ENCODE measurements at places on chromosomes 12 and 14.

GRCh38 chr12:16012117-16012516 is 101.0 kb downstream of the DERA start:
- no peak for DNase-seq

GRCh38 chr12:71045781-71046180 is 112.0 kb downstream of the TSPAN8 start:
- DNase-seq: peak; percentile 9

DNA sequence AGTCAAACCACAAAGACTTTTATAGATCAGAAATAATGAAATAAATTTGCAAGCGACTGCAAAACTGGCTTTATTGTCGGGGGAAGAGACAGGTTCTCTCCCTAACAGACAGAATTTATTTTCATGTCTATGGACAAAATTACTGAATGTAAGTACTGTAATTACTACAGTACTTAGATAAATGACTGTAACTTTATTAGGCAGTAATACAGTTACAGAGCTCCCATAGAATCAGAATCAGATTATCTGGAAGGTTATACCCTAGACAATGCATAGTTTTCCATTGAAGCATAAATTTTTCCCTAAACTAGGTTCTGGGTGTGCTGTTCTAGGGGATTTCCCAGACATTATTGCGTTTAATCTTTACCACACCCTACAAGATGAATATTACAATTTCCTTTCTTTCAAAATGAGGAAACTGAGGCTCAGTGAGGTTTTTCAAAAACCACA is 114.2 kb downstream of the C12orf75 start:
- DNase-seq: no peak

DNA sequence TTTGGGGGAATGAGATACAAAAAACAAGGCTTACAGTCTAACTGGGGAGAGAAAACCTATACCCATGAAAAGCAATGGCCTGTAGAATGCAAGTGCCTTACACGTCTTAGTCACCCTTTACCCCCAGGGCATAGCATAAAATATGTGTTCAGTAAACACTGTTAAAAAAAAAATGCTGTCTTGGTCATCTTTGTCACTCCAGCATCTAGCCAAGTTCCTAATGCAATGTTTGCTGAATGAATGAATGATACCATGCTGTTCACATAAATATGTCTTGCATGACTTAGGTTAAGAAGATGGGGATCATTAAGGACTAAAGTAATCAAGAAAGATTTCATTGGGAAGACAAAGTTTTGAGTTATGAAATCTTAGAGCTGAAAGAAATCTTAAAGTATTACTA is 38.5 kb downstream of the PPP2R5E start:
- no peak for DNase-seq

- DNase-seq: no peak
These were observed 9.8 kb downstream of the RIMBP2 start for GRCh38 chr12:130706311-130706710.

DNA sequence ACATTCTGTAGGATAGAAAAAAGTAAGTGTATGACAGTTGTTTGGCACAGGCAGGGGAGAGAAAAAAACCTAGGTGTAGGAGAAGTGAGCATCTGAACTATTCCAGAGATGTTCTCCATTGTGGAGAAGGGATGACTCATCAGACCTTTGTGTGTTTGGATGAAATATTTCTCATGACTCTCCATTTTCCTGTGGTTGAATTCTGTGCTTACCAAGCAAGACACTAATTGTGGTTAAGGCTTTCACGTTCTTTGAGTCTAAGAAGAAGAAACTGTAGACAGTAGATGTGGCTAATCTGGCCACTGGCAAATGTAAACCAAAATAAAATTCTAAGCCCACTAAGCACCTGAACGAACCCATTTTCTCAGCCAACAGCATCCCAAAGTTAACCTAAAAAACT is 107.9 kb upstream of the GZMB start:
- DNase-seq: no peak

GRCh38 chr12:112711026-112711425 is 80.5 kb upstream of the RPH3A start:
- DNase-seq: no peak

Measured in Calu3 (cell line).